ENCODE measurements at places on chromosomes 13 and 19.

GRCh38 chr19:33348301-33349010 is 25.1 kb upstream of the CEBPG start:
- peak; percentile 16 for DNase-seq

GRCh38 chr19:30679789-30680188 is 307.6 kb downstream of the ZNF536 start:
- no peak for DNase-seq

DNA sequence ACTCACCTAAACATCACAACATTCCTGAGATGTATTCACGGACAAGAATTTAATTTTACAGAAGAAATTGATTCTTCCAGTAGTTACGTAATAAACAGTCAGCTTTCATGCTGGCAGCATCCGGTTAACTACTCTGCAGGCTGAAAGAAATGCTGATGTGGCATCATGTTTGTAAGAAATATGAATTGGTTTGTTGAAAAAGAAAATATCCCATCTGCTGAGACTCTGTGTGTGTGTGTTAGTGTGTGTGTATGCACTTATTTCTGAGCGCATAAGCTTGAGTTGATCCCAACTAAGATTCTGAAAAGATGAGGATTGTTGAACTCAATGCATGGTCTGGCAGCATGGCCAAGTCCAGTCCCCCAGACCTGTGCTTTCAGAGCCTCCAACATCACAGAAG is 74.3 kb upstream of the FAM216B start:
- DNase-seq: no peak

DNA sequence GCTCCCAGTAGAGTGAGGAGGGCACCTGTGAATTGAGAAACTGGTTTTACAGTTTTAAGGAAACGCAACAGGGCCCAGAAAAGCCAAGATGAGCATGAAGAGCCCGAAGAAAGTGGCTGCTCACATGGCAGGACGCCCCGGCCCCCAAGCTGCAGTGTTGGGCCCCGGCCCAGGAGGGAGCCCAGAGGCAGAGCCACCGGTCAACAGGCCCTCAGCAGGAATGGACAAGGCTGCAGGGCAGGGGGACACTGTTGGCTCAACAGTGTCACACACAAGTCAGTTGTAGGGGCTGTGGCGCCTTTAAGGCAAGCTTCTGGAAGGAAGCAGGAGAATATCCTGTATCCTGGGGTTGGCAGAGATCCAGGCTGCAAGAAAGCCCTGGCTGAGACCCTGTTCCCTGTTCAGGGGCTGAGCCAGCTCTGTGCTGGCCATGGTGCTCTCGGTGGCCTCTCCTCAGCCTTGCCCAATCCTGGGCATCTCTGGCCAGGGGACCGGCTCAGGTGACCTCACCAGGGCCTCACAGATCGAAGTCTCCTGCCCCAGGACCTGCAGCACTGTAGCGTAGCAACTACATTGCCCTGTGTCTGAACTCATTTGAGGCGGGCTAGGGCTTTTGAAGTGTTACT is 28.0 kb downstream of the UPF1 start:
- no peak for DNase-seq

GRCh38 chr13:98423417-98423816 is 153.5 kb downstream of the STK24 start:
- no peak for DNase-seq

DNA sequence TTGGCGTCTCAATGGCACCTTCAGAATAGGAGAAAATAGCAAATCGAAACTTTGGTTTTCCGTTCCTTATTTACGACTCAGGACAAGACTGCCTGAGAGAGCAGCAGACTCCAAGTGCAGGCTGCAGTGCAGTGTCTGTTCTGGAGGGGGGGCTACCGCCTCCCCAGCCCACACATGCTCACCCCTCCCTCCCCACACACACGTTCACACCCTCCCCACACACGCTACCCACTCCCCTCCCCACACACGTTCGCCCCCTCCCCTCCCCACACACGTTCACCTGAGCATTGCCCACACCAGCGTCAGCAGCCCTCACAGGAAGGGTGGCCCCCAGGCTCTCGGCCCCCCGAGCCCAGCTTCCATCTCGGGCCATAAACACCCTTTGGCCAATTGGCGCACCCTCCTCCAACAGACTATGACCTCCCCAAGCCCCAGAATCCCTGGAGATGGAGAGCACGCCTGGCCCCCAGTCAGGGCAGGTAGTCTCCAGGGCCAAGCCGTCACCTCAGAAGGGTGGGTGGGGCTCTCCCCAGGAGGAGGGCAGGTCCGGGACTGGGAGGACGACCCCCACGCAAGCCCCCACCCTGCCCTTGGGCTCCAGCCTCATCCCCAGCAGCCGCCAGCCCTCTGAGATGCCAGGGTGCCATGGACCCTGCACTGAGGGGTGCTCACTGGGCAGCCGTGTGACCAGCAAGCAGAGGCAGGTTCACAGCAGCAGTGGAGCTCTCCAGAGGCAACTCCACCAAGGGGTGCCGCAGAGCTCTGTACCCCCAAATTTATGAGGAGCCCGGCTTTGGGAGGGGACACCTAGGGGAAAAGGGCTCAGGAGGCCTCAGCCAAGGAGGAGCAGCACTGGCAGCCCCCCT is 27.5 kb downstream of the RASA3 start:
- no peak for DNase-seq

DNA sequence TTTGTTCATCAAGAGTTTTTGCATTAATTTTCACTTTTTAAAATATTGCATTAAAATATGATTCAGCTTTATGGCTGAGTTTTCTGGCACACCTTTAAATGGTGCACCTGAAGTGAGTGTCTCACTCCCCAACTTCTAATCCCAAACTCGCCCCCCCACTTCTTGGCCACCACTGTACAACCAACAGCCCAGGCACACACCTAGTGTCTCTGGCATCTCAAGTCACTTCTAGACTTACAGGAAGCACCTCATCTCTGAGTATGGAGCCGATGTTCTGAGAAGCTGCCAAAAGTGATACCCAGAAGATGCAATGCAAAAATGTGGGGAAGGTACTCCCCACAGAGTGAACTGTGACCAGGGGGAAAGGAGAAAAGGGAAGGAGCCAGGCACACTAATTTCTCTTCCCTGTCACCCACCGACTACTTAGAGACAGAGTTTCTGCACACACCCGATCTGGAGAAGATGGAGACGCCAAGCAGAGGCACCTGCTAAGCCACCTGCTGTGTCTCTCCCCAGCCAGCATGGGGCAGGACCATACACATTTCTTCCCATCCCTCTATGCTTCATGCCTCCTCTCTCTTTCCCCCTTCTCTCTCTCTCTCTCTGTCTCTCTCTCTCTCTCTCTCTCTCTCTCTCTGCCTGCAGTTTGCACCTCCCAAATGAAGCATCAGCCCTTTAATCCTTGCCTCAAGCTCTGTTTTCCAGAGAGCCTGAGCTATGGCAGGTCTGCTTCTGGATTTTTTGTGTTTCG is 155.3 kb upstream of the ZNF507 start:
- DNase-seq: no peak

GRCh38 chr13:114115796-114116195 is 16.6 kb downstream of the RASA3 start:
- DNase-seq: no peak

GRCh38 chr13:23858546-23858945 is 30.7 kb downstream of the MIPEP start:
- DNase-seq: peak; percentile 47

- peak; percentile 64 for DNase-seq
These were observed 234.3 kb upstream of the STARD13 start for GRCh38 chr13:33519561-33520467.

GRCh38 chr19:47676811-47677210 is 36.4 kb upstream of the EHD2 start:
- DNase-seq: no peak

DNA sequence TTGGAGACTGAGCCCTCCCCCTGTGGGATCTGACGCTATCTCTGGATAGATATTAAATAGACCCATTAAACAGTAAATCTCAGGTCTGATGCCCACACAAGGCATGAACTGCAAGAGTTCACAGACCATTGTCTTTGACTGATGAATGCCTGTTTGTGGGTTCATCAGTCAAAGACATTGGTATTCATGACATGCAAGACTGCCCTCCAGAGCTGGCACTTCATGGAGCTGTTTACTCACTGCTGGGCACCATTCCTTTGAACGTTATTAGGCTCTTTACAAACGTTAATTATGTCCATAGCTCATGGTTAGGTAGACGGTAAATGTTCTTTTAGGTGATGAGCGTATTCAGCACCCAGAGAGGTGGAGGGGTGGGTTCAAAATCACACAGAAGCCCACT is 111.8 kb upstream of the PABPC3 start:
- DNase-seq: no peak

- no peak for DNase-seq
These were observed 220.9 kb upstream of the CSNK1A1L start for GRCh38 chr13:37326334-37326733.

DNA sequence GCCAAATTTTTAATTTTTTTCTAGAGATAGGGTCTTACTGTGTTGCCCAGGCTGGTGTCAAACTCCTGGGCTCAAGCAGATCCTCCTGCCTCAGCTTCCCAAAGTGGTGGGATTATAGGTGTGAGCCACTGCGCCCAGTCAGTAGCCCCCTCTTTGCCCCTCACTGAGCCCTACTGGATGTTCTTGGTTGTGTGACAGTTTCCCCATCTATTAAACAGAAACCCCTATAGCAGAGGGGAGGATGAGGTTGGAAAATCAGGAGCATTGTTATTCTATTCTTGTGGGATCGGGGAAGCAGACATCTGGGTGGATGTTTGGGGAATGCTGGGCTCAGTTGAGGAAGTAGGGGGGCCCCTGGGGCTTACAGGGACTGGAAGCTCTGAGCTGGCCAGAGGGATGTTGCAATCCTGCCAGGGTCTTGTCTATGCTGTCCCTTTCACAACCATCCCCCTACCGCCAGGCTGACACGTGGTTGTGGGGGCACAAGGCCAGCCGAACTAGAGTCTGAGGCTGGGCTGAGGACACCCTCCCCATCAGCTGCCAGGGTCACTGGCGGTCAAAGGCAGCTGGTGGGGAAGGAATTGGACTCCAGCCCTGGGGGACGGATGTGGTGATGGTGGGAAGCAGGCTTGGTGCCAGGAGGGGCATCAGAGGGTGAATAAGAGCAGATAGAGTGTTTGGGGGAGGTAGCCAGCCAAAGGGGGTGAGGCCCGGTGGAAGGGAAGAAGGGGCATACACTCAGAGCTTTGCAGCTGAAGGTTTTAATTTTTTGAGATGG is 10.9 kb downstream of the APOC1 start:
- peak; percentile 35 for DNase-seq

GRCh38 chr13:69287050-69287698 is 820.5 kb upstream of the ATXN8OS start:
- DNase-seq: no peak

GRCh38 chr19:8304841-8305621 is 3.1 kb downstream of the CD320 start:
- DNase-seq: peak; percentile 33

- no peak for DNase-seq
These were observed 164.9 kb downstream of the UFM1 start for GRCh38 chr13:38514575-38514974.

DNA sequence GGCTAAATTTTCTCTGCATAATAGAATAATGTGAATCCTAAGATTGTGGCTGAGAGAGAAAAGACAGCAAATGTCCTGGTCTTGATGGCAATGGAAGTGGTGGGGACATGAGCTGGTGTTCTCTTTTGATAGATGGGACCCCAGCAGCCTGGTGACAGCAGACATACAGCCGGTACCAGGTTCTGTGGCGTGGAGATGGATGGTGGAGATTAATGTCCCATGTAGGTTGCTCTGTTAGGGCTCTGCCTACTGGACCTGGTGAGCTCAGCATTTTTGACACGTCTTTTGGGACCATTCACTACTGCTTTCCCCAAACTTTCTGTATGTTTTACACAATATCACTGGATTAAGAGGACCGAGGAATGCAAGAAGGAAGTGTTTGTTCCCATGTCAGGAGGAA is 8.2 kb upstream of the SIGLEC14 start:
- DNase-seq: no peak
